Activated CD4-positive, alpha-beta T cell treated with anti-CD3 and anti-CD28 coated beads for 24 hours (primary cell): ENCODE measurements at places on chromosomes 12 and 14.

DNA sequence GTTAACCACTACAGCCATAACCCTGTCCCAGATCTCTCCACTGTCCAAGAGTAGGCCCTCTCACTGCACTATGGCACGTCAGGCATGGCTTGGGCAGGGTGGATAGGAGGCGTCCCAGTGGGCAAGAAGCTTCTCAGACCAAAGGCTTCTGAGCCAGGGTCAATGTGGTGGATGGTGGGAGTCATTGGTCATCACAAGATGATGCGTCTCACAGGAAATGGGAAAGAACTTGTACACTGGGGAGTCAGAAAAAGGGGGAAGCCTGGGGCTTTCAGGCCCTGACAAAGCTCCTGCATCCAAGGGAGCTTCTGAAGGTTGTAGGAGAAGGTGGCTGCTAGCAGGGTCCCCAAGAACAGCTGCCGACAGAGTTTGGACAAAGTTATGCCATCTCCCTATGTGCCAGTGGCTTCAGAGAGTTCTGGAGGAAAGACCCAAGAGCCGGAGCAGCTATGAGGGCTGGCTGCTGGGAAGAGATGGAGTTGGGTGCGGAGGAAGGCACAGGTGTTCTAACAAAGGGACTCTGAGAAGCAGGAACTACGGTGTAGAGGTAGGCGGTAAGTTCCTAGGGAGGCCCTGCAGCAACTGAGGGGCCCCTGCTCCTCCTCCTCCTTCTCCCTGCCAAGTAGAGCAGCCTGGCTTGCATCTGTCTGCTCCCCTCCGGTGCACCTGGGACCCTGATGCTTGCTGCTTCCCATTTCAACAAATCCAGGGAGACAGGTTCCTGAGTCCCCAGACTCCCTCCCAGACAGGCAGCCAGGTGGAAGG is 81.1 kb downstream of the ARL6IP4 start:
- DNase-seq, result no peak

GRCh38 chr12:54859502-54859901 is 5.2 kb downstream of the MUCL1 start:
- no peak for DNase-seq

GRCh38 chr12:116346222-116346621 is 68.7 kb upstream of the MED13L start:
- no peak for DNase-seq

DNA sequence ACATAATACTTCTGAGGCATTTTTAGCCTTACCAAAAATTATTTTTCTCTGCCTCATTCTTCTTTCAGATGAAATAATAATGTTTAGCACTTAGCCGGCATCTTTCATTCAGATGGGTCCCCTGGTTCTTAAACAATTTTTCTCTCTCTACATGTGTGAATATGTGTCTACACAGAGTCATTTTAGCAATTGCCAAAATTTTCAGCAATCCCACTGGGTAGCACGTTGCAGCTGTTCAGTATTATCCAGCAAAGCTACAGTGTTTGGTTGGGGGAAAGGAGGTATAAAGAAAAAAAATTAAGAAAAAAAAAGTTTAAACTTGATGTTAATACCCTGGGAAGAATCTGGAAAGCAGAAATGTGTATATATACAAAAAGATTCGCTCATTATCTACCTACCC is 160.5 kb upstream of the TRHDE start:
- no peak for DNase-seq
